OCI-M1 (cell line): ENCODE measurements at places on chromosomes 4 and X.

DNA sequence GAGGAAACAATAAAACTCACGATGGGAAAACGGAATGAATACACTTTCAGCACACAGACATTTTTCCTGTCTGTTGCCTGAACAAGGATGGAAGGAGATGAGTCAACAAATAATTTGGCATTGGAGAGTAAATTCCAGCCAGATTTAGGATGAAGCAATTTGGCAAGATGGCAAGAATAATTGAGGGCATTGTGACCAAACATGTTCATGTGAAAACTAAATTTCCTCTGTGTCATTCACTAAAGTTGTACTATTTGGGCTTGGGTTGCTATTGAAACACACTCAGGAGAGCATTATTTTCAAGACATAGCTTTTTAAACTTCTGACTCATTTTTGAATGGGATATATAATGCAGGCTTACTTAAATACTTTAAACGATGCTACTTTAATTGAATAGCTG, 1614.4 kb downstream of the PCDH19 start:
- DNase-seq = no peak

DNA sequence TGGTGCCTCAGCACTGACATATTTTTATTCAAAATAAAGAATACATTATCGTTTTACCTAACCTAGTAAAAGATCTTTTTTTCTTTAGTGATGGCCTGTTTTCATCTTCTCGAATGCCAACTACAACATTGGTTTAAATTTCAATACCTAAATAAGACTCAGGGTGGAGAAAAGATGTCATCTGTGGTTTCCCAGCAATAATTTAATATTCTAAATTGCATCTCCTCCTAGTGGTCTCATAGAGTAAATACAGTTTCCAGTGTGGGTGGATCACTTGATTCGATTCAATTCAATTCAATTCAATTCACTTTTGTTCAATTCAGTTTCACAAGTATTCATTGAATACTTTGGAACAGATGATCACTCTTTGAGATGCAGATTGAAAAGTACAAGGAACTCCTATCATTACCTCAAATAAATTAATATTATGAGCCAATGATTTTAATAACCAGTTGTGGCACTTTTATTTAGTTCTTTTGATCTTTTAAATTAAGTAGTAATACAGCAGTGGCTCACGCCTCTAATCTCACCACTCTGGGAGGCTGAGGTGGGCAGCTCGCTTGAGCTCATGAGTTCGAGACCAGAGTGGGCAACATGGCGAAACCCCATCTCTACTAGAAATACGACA, 427.2 kb downstream of the FAT4 start:
- DNase-seq = peak; percentile 64

DNA sequence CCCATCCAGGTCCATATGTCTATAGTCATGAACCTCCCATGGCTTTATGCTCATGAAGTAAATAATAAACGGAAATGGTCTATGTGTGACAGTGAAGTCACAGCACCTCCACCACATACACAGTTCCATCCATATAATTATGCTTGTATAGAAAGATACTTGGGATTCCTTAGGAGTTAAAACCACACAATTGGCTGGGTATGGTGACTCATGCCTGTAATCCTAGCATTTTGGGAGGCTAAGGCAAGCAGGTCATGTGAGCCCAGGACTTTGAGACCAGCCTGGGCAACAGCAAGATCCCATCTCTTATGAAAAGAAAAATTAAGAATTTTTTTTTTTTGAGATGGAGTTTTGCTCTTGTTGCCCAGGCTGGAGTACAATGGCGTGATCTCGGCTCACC, 55.6 kb upstream of the RBM47 start:
- no peak for DNase-seq

DNA sequence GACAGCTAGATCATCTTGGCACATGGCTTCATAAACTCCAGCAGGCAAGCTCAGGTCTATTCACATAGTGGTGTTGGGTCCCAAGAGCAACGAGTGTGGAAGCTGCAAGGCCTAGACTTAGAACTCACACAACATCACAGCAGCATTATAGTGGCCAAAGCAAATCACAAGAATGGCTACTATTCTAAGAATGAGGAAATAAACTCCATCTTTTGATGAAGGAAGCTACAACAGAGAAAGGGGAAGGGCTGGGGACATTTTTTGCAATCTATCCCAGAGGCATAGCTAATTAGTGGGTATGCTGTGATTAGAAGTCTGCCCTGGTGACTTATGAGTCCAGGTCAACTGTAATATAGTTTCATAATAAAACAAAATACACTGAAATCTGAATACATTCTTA, 42.9 kb upstream of the TAB3 start:
- DNase-seq = no peak

GRCh38 chr4:1400191-1400805, 5.9 kb downstream of the NKX1-1 start:
- DNase-seq = no peak

- no peak for DNase-seq
These were observed 38.5 kb upstream of the KLF3 start for GRCh38 chr4:38625508-38625907.

DNA sequence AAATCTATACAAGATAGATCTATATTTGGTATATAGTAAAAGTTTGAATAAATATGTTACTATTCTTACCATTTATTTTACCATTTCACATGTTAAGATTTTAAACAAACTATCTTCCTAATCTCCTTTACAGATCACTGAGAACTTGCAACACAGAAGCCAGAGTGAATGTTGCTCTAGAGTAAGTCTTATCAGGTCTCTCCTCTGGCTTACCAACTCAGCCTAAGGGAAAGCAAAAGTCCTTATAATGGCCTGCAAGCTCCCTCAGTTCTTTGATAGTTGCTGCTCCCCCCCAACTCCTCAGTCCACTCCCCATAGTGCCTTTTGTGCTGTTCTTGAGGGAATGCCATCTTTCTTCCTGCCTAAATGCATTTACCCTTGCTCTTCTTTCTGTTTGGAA, 25.7 kb upstream of the SLC7A11 start:
- DNase-seq = peak; percentile 75

DNA sequence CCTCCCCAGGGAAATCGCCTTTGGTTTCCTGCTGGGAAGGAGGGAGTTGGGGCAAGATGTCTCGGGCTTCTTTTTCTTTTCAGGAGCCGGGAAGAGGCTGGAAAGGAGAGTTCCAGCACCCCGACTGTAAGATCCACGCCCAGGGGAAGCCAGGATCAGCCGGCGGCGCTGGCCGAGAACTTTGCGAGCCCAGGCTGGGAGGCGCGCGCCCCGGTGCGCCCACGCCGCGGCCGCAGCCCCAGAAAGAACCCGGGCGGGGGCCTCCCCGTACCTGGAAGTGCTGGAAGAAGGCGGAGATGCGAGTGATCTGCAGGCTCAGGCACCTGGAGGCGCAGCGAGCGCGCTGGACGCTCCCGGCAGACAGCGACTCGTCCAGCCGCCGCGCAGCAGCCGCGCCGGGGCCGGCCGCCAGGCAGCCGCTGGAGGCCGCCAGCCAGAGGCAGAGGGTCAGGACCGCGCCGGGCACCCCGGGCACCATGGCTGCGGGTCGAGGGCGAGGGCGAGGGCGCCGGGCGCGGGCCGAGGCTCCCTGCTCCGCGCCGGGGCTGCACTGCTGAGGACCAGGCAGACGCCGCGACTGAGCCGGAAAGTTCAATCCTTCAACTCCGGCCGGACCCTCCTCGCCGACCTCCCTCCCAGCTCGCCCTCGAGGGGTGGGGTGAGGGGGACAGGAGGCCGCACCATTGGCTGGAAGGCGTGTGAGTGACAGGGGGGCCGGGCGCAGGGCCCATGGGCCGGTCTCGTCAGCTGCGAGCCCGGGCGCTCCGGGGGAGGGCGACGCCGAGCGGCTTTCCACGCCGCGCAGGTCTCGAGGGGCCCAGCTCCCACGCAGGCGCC, at the start of gene ANOS1:
Gene ANOS1, minus strand, starts transcription at position 579 of the 837 bp plus-strand sequence. Its CDS starts 101 bp downstream, at position 478.
- DNase-seq = no peak

GRCh38 chr4:76607846-76608245, 172.8 kb downstream of the SHROOM3 start:
- DNase-seq = no peak

GRCh38 chr4:26308568-26308967, 12.2 kb upstream of the RBPJ start:
- DNase-seq = no peak

GRCh38 chr4:179048839-179049453, 1606.7 kb upstream of the AGA start:
- DNase-seq = no peak

DNA sequence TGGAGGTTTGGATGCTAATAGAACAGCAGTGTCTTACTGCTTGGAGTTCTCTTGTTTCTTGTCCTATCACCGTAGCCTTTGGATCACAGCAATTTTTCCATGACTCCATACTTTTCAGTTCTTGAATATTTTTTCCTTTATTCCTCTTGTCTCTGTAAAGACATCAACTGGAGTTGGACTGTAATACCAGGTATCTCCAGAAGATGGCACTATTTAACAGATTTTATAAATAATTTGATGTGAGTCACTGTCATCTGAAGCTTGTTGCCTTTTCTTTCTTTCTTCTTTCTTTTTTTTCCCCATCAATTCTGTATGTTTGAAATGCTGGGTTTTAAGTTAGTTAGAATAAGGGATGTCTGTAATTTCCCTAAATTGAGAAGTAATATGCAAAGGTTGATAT, 24.1 kb downstream of the HPRT1 start:
- DNase-seq = peak; percentile 73

DNA sequence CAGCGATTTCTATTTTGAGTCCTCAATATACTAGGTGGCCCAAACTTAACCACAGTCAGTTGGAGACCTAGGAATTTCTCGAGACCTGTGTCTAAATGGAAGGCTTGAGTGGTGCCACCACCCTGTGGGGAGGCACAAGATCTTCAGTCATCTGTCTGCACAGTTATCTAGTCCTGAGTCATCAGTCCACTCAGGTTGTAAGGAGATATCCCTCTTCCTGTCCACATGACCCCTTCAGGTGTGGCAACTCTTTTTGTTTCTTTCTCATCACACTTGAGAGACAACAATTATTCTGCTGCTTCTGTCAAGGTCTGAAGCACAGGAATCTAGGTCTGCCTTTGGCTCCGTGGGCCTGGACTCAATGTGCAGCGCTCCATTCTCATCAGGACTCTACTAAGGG, 64.4 kb upstream of the IBSP start:
- DNase-seq = no peak

GRCh38 chr4:108276690-108277089, 108.0 kb upstream of the LEF1 start:
- DNase-seq = no peak

GRCh38 chr4:1985294-1985693, 23.5 kb downstream of the NELFA start:
- no peak for DNase-seq

- peak; percentile 73 for DNase-seq
These were observed 47.5 kb downstream of the MAGEA1 start for GRCh38 chrX:153226344-153227185.

GRCh38 chr4:189374176-189374575, 566.5 kb upstream of the FRG1 start:
- DNase-seq = no peak

GRCh38 chr4:183971929-183972490, 66.9 kb downstream of the STOX2 start:
- DNase-seq = no peak

DNA sequence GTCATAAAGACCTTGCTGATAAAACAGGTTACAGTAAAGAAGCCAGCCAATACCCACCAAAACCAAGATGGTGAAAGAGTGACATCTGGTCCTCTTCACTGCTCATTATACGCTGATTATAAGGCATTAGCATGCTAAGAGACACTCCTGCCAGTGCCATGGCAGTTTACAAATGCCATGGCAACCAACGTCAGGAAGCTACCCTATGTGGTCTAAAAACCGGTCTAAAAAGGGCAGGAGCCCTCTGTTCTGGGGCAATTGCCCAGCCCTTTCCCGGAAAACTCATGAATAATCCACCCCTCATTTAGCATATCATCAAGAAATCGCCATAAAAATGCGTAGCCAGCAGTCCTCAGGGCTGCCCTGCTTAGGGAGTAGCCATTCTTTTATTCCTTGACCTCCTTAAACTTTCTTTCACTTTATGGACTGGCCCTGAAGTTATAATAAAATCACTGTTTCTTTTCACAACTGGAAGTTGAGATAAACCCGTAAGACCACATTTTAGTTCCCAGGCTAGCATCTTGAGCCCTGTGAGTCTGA, 260.5 kb upstream of the FAT1 start:
- DNase-seq = no peak

GRCh38 chrX:31547416-31547815, 475.6 kb upstream of the FTHL17 start:
- no peak for DNase-seq

DNA sequence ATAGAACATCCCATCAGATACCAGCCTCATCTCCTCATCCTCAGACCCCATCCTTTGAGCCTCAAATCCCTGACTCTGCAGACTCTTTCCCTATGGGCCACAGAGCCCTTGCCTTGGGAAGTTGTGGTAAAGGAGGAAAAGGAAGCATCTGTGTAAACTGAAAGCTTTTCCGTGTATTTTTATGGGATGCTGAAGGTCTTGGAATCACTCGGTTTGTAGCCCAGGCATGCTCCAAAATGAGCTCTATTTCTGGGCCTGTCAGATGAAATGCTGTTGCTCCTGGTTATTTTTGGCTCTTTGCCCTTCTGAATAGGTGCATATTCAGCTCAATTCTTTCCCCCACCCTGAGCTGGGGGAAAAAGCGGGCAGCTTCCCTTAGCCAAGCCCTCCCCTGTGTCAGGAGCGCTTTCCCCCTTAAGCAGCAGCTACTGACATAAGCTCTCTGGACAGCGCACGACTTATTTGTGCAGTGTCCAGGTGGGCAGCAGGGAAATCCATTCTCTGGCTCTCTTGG, 5.0 kb upstream of the SEL1L3 start:
- no peak for DNase-seq

DNA sequence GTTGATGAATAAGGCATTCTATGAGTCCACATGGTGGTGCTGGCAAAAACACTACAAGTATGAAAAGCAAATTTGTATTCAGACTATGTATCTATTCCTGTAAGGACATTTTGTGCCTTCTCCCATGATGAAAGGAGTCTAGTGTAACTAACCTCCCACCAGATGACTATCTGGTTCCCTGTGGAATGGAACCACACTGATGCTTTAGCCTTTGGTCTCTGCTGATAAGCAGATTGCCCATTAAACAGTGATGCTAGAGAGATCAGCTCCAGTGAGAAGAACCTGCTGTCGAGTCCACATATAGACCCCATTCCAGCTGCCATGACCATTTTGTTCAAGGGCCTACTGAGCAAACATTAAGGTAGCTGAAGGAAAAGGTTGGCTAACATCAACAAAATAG, 10.5 kb upstream of the THOC2 start:
- no peak for DNase-seq

DNA sequence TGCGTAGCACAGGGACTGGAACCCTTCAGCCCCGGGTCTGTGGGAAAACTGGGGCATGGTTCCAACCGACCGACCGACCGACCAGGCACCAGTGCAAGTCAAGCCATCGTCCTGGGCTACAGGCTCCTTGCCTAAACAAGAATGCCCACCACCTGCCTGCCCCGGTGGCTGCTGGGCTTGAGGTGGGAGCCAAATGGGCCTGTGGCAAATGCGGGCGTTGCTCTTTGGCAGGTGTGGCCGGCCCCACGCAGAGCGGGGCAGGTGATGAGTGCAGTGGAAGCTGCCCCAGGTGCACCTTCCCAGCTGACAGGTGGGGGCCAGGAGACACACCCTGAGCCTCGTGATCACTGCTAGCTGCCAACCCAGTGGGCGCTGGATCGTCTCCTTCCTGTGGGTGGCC, 77.9 kb downstream of the MTMR1 start:
- no peak for DNase-seq

- DNase-seq = peak; percentile 66
These were observed 54.1 kb upstream of the ARHGAP24 start for GRCh38 chr4:85420831-85421230.
